ENCODE measurements at places on chromosomes 1 and 21. TPM values are rescaled to one million over a fixed set of nuclear protein-coding genes. Genes with fewer than 3 reads are reported as not detected.

GRCh38 chr1:244209955-244210354 is 158.9 kb downstream of the ZBTB18 start:
- no peaks in the 10 kb centered on the region for H3K27me3 ChIP-seq
- no peaks in the 10 kb centered on the region for H3K36me3 ChIP-seq

- H3K27me3 ChIP-seq = no peaks in the 10 kb centered on the region
- no peak for DNase-seq
- H3K27ac ChIP-seq = no peak overlapping the region
- H3K4me3 ChIP-seq = no peak overlapping the region
Observed at GRCh38 chr1:33234588-33234990, 21.7 kb upstream of the ZNF362 start.

- H3K4me1 ChIP-seq = peaks cover 33% of the 10 kb centered on the region
- no peak for DNase-seq
- no peaks in the 10 kb centered on the region for H3K27me3 ChIP-seq
Observed at GRCh38 chr21:34846601-34847112, 177.9 kb downstream of the CLIC6 start.

GRCh38 chr1:66533804-66534740 is at the start of gene SGIP1:
Gene SGIP1 (plus strand): TSS chr1:66534153. CDS start chr1:66534359, 206 bp downstream.
- H3K27ac ChIP-seq = peak within 1 kb of the TSS; percentile 77
- peak within 1 kb of the TSS; percentile 48 for H3K4me3 ChIP-seq
- no peaks in the 10 kb centered on the region for H3K36me3 ChIP-seq
- peak; percentile 85 for DNase-seq

- no peak for DNase-seq
- H3K27ac ChIP-seq = no peak overlapping the region
- H3K27me3 ChIP-seq = no peaks in the 10 kb centered on the region
- H3K4me1 ChIP-seq = no peaks in the 10 kb centered on the region
Observed at GRCh38 chr1:6045110-6045502, 582 bp upstream of the KCNAB2 start.

- no peak for DNase-seq
- H3K4me3 ChIP-seq = no peak overlapping the region
- no peak overlapping the region for H3K27ac ChIP-seq
Observed at GRCh38 chr1:50450861-50451653, 27.8 kb upstream of the DMRTA2 start.

GRCh38 chr1:115134850-115135480 is 45.7 kb upstream of the TSPAN2 start:
- DNase-seq = no peak
- no peak overlapping the region for H3K4me3 ChIP-seq

DNA sequence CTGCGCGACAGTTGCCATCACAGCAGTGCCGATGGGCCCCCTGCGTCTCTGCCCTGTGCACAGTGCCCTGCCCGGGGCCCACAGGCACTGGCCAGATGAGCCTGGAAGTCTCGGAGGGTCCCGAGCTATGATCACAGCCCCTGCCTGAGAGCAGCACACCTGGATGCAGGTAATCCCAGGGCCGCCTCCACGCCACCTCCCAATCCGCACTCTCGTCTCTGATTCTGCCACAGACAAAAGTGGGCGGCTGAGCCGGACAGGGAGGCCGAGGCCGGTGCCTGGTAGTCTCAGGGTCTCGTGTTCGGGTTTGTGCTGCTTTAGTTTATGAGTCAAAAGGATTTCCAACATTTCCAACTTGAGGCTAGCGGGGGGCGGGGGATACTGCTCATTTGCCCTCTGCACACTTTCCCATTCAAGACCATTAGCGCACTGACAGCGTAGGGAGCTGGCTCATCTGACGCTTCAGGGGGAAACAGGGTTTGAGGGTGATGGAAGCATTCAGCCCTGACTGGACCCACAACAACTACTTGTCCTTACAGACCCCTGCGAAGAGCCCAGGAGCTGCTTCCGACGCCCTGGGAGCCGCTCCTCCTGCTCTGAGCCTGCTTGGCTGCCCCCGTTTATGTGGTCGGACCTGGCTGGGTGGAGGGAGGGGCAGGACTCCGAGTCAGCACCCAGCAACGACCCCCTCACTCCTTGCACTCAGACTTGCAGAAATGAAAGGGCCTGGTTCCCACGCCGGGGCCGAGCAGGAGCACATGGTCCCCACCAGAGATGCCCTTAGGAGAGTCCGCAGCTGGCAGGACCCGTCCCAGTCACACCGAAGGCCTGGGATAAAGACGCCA is 1.8 kb upstream of the TTC34 start:
- H3K4me3 ChIP-seq = no peak overlapping the region
- H3K27me3 ChIP-seq = peaks cover 99% of the 10 kb centered on the region
- H3K36me3 ChIP-seq = no peaks in the 10 kb centered on the region
- H3K4me1 ChIP-seq = no peaks in the 10 kb centered on the region
- H3K27ac ChIP-seq = no peak overlapping the region

DNA sequence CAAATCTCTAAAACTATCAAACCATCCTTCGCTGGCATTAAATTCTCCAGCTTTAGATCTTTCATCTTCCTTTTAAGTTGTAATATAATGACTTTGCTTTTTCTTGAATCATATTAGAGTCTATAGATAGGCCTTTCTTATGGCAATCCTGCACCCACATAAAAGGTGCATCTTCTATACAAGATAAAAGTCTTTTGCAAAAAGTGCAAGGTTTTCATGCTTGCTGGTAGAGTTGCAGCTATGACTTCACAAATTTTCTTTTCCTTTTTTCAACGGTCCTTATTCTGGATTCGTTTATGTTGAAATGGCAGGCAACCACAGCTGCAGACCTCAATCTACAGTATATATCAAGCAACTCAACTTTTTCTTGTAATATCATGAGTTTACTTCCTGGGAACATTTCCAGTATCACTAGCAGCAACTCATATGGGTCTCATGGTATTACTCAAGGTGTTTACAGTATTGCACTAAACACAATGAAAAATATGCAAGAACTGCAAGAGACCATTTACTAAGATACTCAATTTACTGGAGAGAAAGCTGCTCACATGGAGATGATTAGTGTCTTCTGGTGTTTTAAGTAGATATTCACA is 22.1 kb downstream of the OMA1 start:
- no peak overlapping the region for H3K27ac ChIP-seq
- no peaks in the 10 kb centered on the region for H3K36me3 ChIP-seq
- DNase-seq = no peak
- no peak overlapping the region for H3K4me3 ChIP-seq
- H3K4me1 ChIP-seq = no peaks in the 10 kb centered on the region
- no peaks in the 10 kb centered on the region for H3K27me3 ChIP-seq

DNA sequence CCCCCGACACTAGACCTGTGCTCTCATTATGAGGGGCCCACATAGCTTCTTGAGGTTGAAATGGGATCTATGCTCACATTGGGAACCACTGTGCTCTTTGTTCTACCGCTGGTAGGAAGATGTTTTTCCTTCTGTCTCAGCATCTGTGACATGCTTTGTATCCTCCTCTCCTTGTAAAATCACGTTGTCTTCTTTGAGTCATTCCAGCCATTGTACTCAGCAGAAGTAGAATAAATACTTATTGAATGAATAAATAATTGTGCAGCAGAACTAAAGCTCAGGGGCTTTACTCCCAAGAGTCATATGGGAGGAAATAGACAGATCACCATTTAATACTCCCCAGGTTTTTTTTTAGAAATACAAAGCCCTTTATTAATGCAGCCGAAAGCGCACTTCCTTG is 66.3 kb upstream of the EDEM3 start:
- H3K4me1 ChIP-seq = peaks cover 50% of the 10 kb centered on the region
- H3K27ac ChIP-seq = no peak overlapping the region
- no peaks in the 10 kb centered on the region for H3K27me3 ChIP-seq
- no peak overlapping the region for H3K4me3 ChIP-seq

DNA sequence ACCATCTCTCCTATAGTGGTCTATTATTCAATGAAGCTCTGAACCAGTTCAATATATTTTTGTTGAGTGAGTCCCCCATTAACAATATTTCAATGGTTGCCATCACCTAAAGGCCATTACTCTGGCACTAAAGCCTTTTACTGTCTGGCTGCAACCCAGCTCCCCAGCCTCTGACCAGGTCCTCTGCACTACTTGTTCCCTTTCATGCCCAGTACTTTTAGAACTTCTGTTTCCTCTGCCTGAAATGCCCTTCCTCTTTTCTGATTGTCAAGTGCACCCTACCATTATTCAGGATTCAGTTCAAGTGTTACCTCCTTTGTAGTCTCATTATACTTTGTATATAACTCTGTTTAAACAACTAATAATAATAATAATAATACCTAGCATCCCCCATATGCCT is 30.4 kb upstream of the ZFYVE9 start:
- no peaks in the 10 kb centered on the region for H3K36me3 ChIP-seq
- no peaks in the 10 kb centered on the region for H3K27me3 ChIP-seq
- no peaks in the 10 kb centered on the region for H3K4me1 ChIP-seq
- DNase-seq = no peak
- no peak overlapping the region for H3K4me3 ChIP-seq

- DNase-seq = no peak
- no peaks in the 10 kb centered on the region for H3K36me3 ChIP-seq
- no peak overlapping the region for H3K4me3 ChIP-seq
Observed at GRCh38 chr1:219143735-219144134, 29.9 kb upstream of the LYPLAL1 start.

PCAT6 gene
- total RNA-seq = not detected

PLD5 gene
- total RNA-seq = 0.37 TPM

ANKRD35 gene
- total RNA-seq = 1.7 TPM

TMPRSS2 gene
- 195 TPM for total RNA-seq

All from stomach (tissue), 19 donors.